Effector memory CD8-positive, alpha-beta T cell (primary cell): ENCODE measurements at places on chromosomes 5 and 9.

GRCh38 chr9:69397384-69398214, 72.6 kb downstream of the ENTREP1 start:
- DNase-seq, result no peak

DNA sequence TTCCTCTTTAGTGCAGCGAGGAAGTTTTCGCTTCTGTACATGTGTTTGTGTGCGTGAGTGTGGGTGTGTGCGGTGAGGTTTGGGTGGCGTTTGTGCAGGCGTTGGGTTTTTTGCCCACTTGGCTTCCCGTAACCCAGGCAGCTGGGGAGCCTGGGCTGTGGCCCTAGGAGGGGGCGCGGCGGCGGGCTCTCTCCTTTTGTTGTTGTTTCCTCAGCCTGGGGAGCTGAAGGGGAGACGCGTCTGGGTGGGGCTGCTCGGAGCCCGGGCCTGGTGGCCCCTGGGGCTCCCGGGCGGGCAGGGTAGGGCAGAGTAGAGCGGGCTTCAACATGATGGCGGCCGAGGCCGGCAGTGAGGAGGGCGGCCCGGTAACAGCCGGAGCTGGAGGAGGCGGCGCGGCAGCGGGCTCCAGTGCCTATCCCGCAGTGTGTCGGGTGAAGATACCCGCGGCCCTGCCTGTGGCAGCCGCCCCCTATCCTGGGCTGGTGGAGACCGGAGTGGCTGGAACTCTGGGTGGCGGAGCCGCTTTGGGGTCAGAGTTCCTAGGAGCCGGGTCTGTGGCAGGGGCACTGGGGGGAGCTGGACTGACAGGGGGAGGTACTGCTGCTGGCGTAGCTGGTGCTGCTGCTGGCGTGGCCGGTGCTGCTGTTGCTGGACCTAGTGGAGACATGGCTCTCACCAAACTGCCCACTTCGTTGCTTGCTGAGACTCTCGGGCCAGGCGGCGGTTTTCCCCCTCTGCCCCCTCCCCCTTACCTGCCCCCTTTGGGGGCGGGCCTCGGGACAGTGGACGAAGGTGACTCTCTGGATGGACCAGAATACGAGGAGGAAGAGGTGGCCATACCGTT, 665 bp downstream of the RASA1 start:
- no peak for DNase-seq

GRCh38 chr9:114314881-114315722, 7.8 kb upstream of the ORM1 start:
- no peak for DNase-seq

DNA sequence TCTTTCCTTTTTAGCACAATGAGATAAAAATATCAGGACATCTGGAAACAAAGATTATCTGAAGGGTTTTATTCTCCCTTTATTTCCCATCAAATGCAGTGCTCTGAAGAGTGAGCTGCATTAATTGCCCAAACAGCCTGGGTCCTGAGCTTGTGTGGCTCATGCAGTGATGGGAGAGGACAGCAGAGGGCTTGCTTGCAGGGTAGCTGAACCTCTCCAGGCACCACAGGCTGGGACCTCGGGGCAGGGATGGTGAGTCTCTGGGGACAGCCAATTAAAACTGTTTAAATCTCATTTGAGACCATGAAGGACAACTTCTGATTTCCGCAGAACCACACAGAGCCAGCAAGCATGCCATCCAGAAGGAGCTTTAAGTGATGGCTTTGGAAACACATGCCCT, 71.2 kb downstream of the PLAC8L1 start:
- no peak for DNase-seq

GRCh38 chr5:180803181-180804128, 849 bp upstream of the MGAT1 start:
- DNase-seq, result peak; percentile 80

- DNase-seq, result no peak
These were observed 18.7 kb downstream of the RAB14 start for GRCh38 chr9:121182989-121183388.

DNA sequence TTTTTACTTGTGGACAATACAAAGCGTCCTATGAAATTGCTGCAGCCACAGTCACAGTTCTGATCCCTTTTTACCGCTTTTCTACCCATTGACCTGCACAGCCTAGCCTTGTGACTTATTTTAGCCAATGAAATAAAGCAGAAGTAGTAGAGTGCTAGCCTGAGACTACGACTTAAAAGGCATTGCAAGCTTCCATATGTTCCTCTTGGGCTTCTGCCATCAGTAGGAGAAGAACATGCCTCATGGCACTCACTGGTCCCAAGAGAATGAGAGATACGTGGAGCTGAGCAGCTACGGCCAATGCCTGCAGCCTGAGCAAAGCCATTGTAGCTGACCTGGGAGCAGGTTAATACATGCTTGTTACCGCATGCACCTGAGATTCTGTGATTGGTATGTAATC, 416.6 kb upstream of the CLINT1 start:
- DNase-seq, result no peak

- no peak for DNase-seq
These were observed 255.9 kb downstream of the GABRG2 start for GRCh38 chr5:162323466-162323865.

DNA sequence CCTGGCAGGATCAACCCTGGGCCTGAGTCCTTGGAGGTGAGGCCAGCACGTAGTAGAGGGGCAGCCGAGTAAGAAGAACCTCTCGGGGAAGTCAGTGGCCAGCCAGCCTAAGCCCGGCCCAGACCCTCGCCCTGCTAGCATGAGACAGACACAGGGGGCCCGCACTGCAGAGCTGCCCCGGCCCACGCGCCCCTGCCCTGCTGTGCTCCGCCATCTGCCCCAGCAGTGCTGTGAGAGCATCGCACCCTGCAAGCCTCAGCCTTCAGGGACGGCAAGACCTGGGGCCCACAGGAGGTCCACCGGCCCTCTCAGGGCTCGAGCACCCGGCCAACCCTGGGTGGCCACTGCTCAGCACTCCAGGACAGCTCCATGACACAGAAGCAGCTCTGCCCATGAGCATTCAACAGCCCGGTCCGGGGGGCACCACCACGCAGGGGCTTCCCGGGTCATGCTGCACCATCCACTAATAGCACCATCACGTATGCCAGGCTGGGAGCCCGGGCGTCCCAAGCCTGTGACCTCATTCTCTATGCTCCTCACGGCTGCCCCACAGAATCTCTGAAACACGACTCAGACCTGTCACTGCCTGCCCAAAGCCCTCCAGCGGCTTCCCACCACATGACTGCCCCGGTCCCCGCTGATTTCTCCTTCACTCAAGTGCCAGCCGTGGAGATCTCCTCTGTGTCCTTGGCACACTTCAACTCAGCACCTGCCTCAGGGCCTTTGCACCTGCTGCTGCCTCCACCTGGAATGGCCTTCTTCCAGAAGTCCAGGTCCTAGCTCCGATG, 38.1 kb downstream of the ADAMTS2 start:
- DNase-seq, result no peak

DNA sequence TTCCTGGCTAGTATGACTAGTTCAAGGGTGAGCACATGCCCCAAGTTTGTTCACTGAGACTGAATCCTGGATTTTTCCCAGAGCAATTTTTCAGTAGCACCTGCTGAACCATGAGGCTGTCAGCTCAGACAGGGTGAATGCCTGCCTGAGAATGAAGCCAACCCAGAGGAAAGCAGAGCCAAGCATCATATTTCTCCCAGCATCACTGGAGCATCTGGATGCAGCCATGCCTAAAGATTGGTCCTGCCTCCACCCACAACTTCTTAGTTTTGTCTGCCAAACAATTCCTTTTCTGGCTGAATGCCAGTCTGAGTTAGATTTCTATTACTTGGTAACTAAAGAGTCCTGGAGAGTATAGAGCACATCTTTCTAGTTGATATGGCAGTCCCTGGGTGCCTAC, 343.6 kb downstream of the CSNK1G3 start:
- DNase-seq, result no peak

DNA sequence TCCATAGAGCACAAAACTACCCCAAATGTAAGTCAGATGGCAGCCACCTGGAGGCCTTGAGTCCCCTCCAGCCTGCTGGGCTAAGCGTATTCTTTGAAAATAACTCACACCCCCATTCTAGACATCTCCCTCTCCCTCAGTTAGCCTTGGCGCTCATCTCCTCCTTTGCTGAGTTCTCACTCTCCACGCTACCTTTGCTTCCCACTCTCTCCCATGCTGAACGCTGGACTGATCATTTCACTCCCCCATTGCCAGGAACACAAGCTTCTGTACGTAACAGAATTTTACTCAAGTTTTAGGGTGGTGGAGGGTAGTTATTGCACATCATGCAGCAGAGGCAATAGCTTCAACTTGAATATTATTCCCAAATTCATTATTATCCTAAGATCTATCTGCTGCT, 47.5 kb upstream of the HRH2 start:
- DNase-seq, result no peak

DNA sequence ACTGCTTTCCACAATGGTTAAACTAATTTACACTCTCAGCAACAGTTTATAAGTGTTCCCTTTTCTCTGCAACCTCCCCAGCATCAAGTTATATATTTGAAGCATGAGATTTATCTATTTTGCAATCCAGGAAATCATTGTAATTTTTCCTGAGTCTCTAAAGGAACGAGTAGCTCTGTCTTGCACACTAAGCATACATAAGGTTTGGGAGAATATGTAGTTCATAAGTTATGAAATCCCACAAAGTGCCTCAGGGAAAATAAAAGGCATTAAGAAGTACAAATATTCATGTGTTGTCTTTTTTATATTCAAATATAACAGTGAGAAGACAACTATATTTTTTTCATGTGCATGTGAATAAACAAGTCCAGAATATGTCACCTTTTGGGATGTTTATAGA, 377.1 kb upstream of the RORB start:
- DNase-seq, result no peak

GRCh38 chr9:135009794-135010585, 77.5 kb upstream of the OLFM1 start:
- DNase-seq, result no peak

GRCh38 chr5:15550502-15551112, 50.6 kb downstream of the FBXL7 start:
- no peak for DNase-seq

DNA sequence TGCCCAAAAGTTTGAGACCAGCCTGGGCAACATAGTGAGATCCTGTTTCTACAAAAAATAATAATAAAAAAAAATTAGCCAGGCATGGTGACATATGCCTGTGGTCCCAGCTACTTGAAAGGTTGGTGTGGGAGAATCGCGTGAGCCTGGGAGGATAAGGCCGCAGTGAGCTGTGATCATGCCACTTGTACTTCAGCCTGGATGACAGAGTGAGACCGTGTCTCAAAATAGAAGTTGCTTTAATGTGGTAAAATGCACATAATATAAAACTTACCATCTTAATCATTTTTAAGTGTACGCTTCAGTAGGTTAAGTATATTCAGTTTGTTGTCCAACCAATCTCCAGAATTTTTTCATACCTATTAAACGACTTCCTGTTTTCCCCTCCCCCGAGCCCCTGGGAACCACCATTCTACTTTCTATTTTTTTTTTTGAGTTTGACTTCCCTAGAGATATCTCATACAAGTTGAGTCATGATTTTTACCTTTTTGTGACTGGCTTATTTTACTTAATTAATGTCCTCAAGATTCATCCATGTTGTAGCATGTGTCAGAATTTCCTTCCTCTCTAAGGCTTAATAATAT, 120.1 kb upstream of the POC5 start:
- no peak for DNase-seq

DNA sequence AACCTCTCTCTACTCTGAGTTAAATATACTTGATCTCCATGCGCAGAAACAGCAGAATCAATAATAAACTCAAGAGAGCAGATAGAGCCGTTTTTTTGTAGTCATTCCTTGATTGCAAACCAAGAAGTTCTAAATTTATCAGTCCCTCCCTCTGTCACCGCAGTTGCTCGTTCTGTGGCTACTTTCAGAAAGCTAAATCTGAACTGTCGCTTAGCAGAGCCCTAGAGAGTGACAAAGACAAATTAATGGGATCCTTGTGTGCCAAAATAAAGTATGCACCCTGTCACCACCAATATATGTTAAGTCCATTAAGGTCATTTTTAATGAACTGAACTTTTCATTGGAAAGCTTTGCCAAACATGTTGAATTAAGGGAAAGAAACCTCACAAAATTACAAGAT, 218.3 kb downstream of the ADAMTSL1 start:
- no peak for DNase-seq

GRCh38 chr9:112489039-112489546, 2.5 kb downstream of the KIAA1958 start:
- no peak for DNase-seq

DNA sequence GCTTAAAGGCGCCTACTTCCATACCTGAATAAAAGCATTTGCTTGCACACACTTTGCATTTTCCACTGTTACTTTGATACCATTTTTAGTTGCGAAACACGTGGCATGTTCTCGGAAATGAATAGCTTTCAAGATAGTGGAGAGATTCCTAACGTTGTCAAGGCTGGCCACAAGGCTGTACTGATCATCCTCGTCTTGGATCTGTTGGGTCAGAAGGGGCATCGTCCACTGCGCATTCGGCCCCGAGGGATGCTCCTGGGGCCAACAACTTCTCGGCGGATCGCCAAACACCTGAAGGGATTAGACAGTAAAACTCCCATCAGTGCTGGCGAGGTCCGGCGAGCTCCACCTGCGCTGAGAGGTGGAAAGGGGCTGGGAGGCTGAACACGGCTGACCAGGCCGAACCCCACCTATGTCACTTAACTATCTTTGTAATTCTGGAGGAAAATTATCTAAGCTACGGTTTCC, 599 bp downstream of the RAD1 start:
- DNase-seq, result peak; percentile 10

GRCh38 chr9:69622676-69623075, 49.5 kb downstream of the APBA1 start:
- DNase-seq, result no peak

- DNase-seq, result no peak
These were observed 246.1 kb upstream of the IRX4 start for GRCh38 chr5:2128686-2129355.

GRCh38 chr5:139147483-139148087, 50.6 kb downstream of the SIL1 start:
- DNase-seq, result no peak

DNA sequence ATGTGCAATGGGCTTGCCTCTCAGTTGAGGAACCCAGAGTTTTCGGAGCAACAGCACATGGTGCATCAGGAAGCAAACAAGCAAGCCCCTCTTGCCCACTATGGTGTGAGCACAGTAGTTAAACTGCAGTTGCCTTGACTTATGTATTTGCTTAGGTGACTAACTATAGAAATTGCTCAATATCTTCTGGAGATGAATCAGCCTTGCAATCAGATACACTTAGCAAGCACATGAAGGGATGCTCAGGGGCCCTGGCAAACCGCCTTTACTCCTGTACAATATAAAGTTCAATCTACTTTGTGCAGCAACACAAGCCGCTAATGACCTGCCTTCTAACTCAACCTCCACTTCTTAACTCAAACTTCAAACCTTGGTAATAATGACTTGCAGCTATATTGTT, 581.7 kb upstream of the RIOK2 start:
- no peak for DNase-seq

DNA sequence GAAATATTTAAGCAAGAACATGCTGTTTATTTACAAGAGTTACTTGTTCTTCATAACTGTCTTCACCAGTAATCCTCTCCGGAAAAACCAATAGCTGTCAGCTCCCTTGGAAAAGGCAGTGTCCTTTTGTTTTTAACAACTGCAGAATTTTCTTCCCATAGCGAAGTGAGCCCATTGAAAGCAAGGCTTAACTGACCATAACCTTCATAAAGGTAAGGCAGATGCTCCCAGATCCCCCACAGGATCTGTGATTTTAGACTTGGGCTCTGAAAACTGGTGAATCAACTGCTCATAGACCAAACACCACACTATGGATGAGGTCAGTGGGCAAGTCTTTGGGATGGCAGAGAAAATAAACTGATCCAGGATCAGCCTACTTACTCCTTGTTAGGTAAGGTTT, 155.0 kb downstream of the GLIS3 start:
- no peak for DNase-seq

- DNase-seq, result no peak
These were observed 27.3 kb upstream of the CEP72 start for GRCh38 chr5:584846-585245.
